ENCODE measurements at places on chromosomes 1 and 21.

DNA sequence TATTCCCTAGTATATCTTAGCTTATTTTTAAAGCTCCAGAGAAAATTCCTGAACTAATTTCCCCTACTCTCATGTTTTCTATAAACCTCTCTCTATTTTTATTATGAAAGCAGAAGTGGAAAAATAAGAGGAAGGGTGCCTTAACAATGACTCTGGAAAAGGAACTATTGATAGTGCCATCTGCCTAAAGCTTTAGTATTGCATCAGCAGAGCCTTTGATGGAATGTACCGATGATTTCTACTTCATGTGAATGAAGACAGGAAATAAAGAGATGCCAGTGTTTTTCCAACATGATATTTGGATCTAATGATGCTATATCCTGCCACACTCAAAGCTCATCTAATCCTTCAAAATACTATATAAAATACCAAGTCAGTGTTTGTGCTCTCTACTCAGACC is 35.1 kb downstream of the TNFSF18 start:
- no peak for DNase-seq

GRCh38 chr1:206578068-206578977 is 33.9 kb downstream of the EIF2D start:
- DNase-seq, result no peak

DNA sequence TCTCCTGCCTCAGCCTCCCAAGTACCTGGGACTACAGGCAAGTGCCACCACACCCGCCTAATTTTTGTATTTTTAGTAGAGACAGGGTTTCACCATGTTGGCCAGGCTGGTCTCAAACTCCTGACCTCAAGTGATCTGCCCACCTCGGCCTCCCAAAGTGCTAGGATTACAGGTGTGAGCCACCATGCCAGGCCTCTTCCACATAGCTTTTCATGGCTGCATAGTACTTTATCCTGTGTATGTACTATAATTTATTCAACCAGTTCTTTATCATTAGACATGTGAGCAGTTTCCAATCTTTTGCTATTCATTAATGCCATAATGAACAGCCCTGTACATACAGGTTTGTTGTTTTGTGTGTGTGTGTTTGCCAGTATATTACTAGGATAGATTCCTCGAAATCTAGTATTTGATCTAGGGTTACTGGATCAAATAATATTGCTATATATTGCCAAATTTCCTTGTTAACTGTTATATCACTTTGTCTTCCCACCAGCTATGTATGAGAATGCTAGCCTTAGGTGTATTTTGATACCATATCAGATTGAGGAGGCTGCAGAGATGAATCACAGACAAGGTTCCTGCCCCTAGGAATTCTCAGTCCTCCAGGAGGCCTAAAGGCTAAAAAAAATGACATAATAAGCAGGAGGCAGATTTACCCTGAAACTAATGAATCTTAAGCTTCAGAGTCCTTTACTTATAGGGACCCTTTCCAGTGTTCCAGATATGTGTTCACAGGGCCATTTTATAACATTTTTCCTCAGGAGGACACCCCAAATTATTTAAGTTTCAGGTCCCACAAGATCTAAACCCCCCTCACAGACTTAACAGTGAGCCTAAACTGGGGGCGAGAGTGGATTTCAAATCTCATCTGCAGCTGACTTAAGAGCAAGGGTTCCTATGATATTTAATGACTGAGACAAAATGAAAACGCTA is 2.1 kb upstream of the PDIK1L start:
- no peak for DNase-seq

GRCh38 chr1:15706751-15707150 is 22.6 kb downstream of the PLEKHM2 start:
- no peak for DNase-seq

DNA sequence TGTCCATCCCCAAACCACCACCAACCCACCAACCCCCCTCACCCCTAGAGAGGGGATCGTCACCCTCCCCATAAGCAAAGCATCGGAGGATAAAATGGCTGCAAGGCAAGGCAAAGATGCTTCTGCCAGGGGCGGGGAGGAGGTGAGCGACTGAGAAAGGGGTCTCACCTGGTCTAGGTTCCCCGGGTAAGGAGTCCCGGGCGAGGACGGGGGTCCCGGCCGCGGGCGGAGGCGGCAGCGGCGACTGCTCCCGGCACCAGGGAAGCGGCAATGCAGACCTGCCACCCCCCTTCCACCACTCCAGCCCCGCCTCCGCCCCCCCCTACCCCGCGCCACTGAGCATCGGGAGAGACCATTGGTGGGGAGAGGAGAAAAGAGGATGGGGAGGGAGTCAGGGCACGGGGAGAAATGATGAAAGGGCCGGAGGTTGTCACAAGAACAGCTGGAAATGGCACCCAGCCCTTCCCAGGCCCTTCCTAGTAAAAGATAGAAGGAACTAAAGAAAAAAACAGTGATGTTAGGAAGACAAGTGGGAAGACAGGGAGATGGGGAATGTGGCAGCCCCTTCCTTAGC is at the start of gene SV2A:
Gene SV2A (minus strand): TSS at position 274 of the 574 bp plus-strand sequence. CDS start 4,004 bp downstream, outside the sequence.
- peak; percentile 66 for DNase-seq

GRCh38 chr1:68473060-68473459 is 23.3 kb upstream of the RPE65 start:
- no peak for DNase-seq

GRCh38 chr1:72227667-72228066 is 54.7 kb downstream of the NEGR1 start:
- no peak for DNase-seq

- DNase-seq, result peak; percentile 19
Observed at GRCh38 chr1:21129407-21129806, 47.3 kb downstream of the EIF4G3 start.

- DNase-seq, result no peak
Observed at GRCh38 chr1:165495858-165496205, 48.0 kb upstream of the LRRC52 start.

DNA sequence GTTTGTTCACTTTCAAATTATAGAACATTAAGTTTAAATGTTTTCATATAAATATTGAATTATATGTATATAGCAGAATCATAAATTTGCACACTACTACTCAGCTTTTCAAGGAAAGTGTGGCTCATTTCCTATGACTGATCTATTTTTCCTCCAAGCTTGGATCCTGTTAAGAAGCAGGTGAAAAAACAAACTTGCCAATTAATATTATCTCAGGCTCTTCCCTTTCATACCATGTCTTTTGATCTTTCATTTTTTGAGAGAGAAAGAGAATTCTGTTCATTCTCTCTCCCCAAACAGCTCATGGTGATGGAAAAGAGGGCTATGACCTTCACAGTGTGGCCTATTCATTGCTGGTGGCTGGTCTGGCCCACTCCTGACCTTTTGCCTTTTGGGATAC is 43.7 kb downstream of the SEC16B start:
- DNase-seq, result no peak

DNA sequence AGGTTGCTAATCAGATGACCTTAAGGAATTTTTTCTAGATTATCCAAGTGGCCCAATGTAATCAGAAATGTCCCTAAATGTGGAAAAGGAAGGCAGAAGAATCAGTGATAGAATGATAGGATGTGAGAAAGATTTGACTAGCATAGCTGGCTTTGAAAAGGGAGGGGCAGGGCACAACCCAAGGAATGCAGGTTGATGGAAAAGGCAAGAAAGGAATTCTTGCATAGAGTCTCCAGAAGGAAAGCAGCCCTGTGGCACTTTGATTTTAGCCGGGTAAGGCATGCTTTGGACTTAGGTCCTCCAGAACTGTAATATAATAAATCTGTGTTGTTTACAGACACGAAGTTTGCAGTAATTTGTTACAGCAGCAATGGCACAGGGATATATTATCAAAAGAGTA is 375.7 kb upstream of the B3GALT2 start:
- DNase-seq, result no peak

DNA sequence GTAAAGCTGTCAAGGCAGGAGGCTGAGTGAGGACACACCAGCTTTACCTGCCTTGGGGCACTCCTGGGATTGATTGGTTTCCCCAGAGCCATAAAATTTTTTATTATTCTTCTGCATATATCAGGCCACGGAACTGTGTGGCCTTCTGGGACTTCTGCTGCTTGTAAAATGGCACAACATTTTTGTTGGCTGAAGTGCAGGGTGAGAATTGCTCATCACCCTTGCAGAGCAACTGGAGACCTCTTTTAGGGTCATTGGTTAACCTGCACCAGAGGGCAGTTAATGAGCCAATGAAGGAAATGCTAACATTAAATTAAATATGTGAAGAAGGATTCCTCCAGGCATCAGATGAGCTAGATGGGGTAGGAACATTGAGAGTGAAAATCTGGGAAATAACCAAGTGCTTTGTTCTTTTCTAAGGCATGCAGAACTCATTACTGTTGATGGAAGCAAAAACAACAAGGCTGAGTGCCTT is 87.7 kb downstream of the LTN1 start:
- no peak for DNase-seq

DNA sequence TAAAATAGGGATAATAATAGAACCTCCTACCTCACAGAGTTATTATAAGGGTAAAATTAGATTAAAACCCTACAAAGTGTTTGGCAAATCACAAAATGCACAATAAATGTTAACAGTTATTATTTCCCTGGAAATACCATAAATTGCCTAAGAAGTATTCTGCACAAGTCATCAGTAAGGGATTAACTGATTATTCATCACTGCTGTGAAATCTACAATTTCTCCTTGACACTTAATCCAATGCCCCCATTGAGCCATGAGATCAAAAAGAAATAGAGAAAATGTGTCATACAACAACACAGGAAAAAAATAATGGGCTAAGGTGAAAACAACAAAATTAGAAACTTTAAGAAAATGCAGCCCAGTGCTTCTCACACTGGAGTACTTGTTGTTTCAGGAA is 6.7 kb upstream of the SEC16B start:
- DNase-seq, result no peak

DNA sequence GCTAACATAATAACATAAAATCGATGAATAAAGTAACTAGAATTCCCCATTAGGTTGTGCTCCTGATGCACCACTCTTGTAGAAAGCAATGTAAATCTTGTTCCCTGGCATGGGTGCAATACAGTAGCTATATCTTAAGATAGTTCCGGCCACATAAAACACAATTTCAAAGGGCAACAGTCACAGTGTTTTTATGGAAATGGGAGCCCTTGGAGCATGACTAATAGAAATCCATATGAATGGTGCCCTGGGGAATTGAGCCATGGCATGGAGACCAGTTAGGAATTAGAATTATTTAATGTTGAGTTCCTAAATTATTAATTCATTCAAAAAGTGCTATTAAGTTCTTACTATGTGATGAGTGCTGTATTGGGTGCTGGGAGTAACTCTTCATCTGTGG is 118.7 kb downstream of the KCNK2 start:
- peak; percentile 16 for DNase-seq

- DNase-seq, result peak; percentile 98
Observed at GRCh38 chr1:59057211-59057694, 239.6 kb upstream of the FGGY start.

DNA sequence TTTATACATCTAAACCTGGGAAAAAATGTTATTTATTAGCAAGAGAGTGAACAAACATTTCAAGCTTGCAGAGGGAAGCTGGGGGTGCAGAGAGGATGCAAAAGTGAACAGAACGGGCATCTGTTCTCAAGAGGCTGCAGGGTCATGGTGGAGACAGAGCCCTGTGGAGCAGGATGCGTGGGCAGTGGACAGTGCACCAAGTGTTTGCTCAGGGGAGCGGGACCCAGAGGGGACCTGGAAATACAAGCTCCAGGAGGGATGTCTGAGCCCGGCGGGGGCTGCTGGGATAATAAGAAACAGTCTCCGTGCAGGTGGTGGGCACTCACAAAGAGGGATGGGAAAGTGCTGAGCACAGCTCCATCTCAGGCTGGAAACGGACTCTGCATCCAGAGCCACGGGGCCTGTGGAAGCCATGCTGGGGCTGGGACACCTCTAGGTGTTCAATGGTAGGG is 105.3 kb upstream of the SLC45A1 start:
- DNase-seq, result no peak

DNA sequence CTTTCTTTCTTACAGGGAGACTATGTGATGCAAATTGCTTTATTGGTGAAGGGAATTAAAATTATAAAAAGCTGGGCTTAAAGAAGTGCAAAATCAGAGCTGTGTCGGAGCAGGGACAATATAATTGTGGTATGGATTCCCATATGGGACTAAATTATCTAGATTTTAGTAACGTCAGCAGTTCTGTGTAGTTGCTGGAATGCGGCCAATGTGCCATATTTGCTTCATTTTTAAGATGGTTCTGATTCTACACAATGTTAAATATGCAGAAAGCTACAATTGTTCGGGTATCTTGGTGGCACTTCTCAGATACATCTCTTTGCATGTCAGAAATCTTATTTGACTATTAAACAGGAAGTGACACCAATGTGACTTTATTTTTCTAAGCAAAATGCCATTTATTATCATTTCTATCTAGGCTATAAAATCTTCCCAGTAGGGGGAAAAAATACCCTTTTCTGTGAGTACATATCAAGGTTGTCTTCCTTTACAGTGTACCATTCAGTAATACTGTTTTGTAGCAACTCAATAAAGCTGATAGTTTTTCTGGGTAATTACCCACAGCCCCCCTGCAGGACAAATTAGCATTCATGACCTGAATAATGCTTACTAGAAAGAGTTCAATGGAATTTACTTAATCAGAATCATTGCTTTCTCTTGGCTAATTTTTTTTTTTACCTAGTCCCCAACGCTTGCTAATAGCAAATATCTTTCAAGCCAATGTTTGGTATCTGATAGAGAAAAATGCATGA is 288.3 kb upstream of the ADGRL2 start:
- DNase-seq, result peak; percentile 4

- no peak for DNase-seq
Observed at GRCh38 chr1:59414406-59415133, 117.7 kb downstream of the FGGY start.

GRCh38 chr1:27589841-27590426 is 14.0 kb downstream of the AHDC1 start:
- DNase-seq, result peak; percentile 69

DNA sequence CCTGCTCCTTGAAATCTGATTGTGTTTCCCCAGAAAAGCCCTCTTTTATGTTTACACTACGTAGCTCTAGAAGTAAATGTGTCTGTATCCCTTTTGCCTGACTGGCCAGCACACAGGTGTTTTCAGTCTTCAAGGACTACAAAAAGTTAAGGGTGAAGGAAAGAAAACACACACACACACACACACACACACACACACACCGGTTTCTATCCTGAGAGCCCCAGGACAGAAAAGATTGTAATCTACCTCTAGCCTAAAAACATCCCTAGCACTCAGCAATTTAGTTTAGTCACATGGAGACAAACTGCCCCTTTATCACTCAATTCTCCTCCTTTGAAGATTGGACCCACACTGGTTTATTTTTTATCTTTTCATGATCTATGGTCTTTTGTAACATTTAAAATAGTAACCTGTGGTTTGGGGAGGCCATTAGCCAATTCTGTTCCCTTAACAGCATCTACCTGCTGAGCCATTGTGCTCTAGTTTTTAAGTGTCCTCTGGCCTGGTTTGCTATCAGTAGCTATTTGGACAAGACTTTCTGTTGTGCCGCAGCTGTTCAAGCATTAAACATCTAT is 15.8 kb upstream of the TRIM45 start:
- no peak for DNase-seq

DNA sequence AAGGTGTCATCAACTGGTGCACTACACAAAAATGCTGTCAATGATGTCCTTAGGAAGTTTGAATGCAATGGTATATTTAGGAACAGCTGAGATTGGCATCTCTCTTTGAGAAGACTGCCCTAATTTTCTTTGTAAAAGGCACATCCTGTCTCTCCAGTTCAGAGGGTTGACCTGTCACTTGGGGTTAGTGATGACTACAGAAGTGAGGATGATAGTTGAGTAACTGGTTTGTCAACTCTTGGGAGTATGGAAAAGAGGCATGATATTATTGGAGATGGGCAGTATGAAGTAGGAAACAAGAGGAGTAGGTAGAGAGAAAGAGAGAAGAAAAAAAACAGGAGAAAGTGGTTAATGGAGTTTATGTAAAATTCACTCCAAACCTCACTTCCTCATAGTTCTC is 40.4 kb upstream of the PIGC start:
- DNase-seq, result no peak

- peak; percentile 53 for DNase-seq
Observed at GRCh38 chr1:170149241-170149640, 3.5 kb downstream of the NTMT2 start.
